IPS DF 6.9 (cell line): ENCODE measurements at places on chromosomes 5 and 9.

- no peak for DNase-seq
Observed at GRCh38 chr5:154345255-154345952, 100.4 kb upstream of the SAP30L start.

- DNase-seq = no peak
Observed at GRCh38 chr5:136094189-136094912, 38.3 kb upstream of the SMAD5 start.

- no peak for DNase-seq
Observed at GRCh38 chr5:73948720-73949119, 322.7 kb downstream of the ARHGEF28 start.

DNA sequence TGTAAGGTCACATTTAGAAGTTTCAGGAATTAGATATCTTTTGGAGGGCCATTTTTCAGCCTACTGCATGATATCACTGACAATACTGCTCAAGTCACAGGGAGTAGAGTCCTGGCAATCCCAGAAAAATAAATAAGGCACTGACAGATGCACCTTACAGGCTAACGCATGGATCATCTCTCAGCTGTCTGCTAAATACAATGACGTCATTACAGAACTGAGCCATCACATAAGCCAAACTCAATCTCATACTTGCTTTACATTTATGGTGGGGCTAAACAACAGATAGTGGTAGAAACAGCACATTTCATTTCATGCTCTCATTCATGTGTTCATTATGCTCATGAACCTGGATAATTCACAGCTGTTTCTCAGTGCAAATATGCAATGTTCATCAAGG, 243.7 kb downstream of the SEMA5A start:
- no peak for DNase-seq

DNA sequence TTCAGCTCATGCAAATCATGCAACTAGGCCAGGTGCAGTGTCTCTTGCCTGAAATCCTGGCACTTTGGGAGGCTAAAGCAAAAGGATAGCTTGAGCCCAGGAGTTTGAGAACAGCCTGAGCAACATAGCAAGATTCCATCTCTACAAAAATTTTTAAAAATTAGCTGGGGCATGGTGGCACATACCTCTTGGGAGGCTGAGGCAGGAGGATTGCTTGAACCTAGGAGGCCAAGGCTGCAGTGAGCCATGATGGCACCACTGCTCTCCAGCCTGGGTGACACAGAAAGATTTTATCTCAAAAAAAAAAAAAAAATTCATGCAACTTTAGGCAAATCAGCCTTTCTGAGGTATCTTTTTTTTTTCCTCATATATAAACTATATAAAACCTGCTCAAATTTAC, 35.6 kb upstream of the CCNB1 start:
- no peak for DNase-seq
